NCI-H345 (cell line): ENCODE measurements at places on chromosomes 6 and 20.

GRCh38 chr20:63579017-63579694, 5.1 kb upstream of the HELZ2 start:
- no peak for DNase-seq

GRCh38 chr6:96923871-96924493, 546 bp upstream of the KLHL32 start:
- peak; percentile 20 for DNase-seq

GRCh38 chr6:145235207-145235606, 500.1 kb downstream of the EPM2A start:
- DNase-seq: no peak

- no peak for DNase-seq
Measured at GRCh38 chr20:18879262-18879661, 65.7 kb downstream of the SCP2D1 start.

DNA sequence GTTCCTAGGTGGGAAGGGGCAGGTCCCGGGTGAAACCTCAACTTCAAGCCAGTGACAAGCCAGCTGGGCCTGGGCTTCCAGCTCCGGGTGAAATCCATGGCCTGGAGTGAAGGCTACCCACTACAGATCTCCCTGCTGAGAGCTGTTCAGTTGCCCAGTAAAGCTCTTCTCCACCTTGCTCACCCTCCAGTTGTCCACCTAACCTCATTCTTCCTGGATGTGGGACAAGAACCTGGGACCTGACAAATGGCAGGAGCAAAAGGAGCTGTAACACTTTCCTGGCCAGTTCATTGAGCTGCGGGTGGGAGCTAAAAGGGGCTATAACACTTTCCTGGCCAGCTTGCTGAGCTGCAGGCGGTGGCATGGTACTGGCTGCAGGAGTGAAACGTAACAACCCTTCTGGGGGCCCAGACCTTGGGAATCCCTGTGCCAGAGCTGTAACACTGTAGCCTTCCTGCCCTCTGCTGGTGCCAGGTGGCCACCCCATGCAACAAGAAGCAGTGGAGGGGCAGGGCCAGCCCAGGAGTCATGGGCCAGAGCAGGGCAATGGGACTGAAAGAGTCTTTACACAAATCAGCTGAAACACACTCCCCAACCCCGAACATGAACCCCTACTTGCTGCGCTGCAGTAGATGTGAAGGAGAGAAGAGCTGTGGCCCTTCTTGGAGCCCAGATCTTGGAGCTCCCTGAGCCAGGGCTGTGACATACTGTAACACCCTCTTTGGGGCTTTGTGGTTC, 3.6 kb upstream of the HINT3 start:
- no peak for DNase-seq

DNA sequence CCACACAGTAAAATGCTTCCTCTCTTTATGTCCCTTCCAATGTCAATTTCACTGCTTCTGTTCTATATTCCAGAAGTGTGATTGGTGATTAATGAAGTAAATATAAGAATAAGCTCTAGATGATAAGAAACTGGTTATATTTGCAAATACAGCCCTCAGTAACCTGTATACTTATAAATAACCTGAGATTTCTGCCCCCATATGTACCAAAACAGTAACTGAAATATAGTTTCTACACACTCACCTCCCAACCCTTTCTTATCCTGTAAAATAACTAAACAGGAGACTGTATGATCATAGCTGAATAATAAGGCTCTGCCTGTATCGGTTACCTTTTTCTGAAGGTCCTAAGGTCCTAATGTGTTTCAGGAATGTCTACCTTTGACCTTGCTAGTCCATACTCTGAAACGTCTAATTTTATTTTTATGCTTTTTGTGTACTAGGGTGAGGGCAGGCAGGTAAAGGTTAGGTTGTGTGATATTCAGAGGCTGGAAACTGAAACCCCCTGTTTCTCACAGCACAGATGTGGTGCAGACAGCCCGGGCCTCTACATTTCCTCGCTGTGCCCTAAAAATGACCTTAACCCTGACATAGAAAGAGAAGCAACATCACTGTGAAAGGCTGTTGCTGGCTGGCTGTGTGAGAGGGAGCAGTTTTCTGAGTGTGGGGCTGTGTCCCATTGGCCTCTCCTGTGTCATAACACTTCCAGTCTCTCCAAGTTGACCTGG, 378.8 kb downstream of the CENPW start:
- DNase-seq: no peak

DNA sequence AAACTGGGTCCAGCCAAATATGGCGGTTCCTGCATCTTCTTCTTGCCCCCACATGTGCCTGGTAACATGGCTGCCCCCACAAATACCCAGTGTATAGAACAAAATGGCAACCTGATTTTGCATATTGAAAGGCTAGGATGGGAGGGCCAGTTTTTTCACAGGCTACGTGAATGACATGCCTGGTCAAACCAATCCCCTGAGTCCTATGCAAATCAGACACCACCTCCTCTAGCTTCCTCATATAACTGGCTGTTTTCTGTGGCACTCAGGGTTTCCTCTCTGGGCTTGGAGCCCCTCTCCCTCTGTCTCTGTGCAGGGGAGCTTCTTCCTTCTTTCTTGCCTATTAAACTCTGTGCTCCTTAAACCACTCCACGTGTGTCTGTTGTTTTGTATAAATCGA, 372.1 kb downstream of the KIF16B start:
- DNase-seq: no peak
